ENCODE measurements at places on chromosomes 12 and 14.

GRCh38 chr14:100391724-100392123, 68.6 kb downstream of the SLC25A47 start:
- DNase-seq, result no peak

GRCh38 chr14:33402604-33403003, 463.9 kb downstream of the NPAS3 start:
- no peak for DNase-seq

GRCh38 chr14:26828741-26829140, 230.9 kb upstream of the NOVA1 start:
- no peak for DNase-seq

DNA sequence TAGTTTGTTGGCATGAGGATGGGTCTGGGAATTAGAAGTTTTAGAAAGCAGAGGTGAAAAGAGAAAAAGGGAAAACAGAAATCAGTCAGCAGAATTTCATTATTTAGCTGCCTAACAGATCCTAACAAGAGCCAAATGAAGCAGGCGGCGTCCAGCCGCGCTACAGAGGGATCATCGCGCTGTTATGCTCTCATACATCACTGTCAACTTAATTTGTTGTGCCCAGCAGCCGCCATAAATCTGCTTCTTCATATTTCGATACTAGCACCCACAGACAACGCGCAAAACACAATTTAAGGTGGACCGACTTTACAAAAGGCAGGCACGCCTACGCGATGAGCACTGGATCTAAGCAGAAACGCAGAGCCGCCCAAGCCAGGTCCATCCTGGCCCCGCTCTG, 66.7 kb downstream of the SETD3 start:
- DNase-seq, result no peak

GRCh38 chr12:104796475-104796862, 161.6 kb downstream of the SLC41A2 start:
- DNase-seq, result no peak

DNA sequence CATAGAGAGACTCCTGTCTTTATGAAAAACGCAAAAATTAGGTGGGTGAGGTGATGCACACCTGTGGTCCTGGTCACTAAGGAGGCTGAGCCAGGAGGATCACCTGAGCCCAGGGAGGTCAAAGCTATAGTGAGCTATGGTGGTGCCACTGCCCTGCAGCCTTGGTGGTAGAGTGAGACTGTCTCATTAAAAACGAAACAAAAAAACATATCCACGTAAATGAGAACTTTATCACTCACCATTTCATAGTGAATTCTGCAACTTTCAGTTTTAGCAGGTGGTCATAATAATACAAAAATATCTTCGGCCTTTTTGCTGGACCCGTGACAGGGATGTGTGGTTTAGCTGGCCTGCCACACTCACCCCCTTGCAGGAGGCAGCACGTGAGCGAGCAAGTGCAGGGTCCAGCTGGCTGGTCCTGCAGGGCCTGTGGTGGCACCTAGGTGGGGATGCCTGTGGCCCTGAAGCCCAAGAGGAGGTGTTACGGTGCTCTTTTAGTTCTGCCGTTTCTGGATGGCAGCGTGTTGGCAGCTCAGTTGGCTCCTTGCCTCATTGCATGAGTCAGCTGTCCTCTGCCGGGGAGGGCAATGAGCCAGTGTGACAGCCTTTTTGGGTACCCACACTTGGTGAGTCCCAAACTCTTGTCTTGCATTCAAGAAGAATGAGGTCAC, 1330.7 kb upstream of the TMEM132C start:
- DNase-seq, result no peak

Measured in HT-29 (cell line).